ENCODE measurements at places on chromosomes 5 and 9. TPM values are rescaled to one million over a fixed set of nuclear protein-coding genes. Genes with fewer than 3 reads are reported as not detected.

GRCh38 chr5:155148694-155149093 is 135.1 kb downstream of the KIF4B start:
- no peak for DNase-seq
- no peak overlapping the region for H3K27ac ChIP-seq
- peaks cover 3% of the 10 kb centered on the region for H3K27me3 ChIP-seq

Gene PHF24
- total RNA-seq, result not detected

Gene TAF1L
- not detected for total RNA-seq

DNA sequence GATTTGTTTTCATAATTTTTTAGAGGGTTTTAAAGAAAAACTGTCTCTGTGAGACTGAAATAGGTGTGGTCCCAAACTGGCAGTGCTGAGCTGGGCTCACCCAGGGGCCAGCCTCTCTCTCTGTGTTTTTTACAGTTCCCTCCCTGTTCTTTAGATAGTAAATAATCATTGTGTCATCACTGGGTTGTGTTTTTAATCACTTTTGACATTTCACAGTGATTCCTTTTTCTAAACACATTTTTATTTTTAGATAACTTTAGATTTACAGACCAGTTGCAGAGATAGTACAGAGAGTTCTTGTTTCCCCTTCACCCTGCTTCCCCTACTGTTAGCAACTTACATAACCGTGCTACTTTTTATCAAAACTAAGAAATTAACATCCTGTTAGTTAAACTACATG is 44.4 kb downstream of the MAP1B start:
- no peaks in the 10 kb centered on the region for H3K36me3 ChIP-seq
- no peaks in the 10 kb centered on the region for H3K27me3 ChIP-seq
- no peak overlapping the region for H3K4me3 ChIP-seq
- no peaks in the 10 kb centered on the region for H3K4me1 ChIP-seq
- no peak for DNase-seq

DNA sequence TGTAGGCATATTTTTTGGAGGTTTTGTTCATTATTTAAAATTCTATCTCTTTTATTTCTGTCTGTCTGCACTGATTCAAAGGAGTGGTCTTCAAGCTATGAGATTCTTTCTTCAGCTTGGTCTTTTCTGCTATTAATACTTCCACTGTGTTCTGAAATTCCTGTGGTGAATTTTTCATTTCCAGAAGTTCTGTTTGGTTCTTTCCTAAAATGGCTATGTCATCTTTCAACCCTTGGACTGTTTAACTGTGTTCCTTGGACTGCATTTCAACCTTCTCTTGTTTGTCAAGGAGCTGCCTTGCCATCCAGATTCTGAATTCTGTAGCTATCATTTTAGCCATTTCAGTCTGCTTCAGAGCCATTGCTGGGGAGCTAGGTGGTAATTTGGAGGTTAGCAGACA is 76.3 kb downstream of the CERT1 start:
- no peak overlapping the region for H3K4me3 ChIP-seq
- H3K36me3 ChIP-seq, result no peaks in the 10 kb centered on the region
- no peak for DNase-seq
- no peaks in the 10 kb centered on the region for H3K27me3 ChIP-seq
- H3K27ac ChIP-seq, result no peak overlapping the region
- no peaks in the 10 kb centered on the region for H3K4me1 ChIP-seq

DNA sequence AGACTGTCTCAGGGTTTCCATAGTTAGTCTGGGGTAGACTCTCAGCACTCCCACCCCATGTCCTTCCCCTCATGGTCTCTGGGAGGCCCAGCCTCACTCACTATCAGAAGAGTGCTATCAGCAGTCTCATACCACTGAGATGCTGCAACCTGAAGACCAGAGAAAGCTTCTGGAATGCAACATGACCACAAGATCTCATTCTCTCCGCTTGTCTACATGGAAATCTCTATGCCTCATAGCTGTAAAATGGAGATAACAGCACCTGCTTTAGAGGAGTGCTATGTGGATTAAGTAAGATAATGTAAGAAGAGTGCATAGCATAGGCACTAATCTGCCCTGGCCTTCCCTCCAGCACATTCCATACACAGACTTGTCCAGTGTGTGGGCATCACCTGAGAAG is 47.0 kb upstream of the ZNF169 start:
- no peaks in the 10 kb centered on the region for H3K36me3 ChIP-seq
- H3K27me3 ChIP-seq, result no peaks in the 10 kb centered on the region
- no peak overlapping the region for H3K4me3 ChIP-seq
- H3K27ac ChIP-seq, result no peak overlapping the region
- DNase-seq, result no peak

GRCh38 chr5:60256546-60256945 is 363.0 kb upstream of the PDE4D start:
- no peaks in the 10 kb centered on the region for H3K27me3 ChIP-seq
- no peak overlapping the region for H3K4me3 ChIP-seq
- no peak overlapping the region for H3K27ac ChIP-seq
